CD8-positive, alpha-beta memory T cell (primary cell): ENCODE measurements at places on chromosomes 3 and 15.

GRCh38 chr3:46092702-46093080 lies 65.4 kb upstream of the XCR1 start:
- no peak for DNase-seq

DNA sequence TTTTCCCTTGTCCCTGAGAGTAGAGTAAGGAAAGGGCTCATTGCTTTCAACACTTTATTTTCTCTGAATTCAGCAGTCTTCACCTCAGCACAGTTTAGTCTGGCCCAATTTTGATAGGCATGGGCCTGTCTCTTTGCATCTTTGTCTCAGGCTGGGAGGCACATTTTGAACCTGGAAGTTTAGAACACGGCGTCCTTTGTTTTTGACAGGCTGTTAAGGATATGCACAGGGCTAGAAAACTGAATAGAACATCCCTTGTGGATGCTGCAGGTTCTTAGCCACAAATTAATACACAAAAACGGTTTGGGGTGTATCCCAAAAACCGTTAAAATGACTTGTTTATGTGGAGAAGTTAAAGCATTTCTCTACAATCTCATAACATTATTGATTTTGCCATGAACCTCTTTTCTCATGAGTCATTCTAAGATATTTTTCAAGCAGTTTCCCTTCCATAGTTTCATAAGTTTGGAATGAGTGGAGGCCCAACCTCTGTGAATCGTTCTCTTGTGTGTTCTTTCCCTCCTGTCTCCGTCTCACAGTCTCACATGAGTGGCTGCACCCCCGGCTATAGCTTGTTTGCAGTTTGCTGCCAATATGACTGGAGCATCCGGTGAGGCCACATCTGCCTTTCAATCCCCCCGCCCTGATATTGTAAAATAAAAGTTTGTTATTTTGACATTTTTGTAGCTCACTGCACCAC lies 192.9 kb upstream of the EIF1B start:
- DNase-seq, result no peak

GRCh38 chr3:36631549-36631948 lies 132.8 kb downstream of the DCLK3 start:
- no peak for DNase-seq

- DNase-seq, result no peak
These were observed at the start of gene CTDSPL for GRCh38 chr3:37861620-37862041. Gene CTDSPL, plus strand, starts transcription at chr3:37861880. Its CDS starts 320 bp downstream, at chr3:37862200.

GRCh38 chr15:96977886-96978285 lies 647.4 kb downstream of the NR2F2 start:
- DNase-seq, result no peak

- no peak for DNase-seq
These were observed 31.1 kb downstream of the RNF13 start for GRCh38 chr3:149844091-149844490.

DNA sequence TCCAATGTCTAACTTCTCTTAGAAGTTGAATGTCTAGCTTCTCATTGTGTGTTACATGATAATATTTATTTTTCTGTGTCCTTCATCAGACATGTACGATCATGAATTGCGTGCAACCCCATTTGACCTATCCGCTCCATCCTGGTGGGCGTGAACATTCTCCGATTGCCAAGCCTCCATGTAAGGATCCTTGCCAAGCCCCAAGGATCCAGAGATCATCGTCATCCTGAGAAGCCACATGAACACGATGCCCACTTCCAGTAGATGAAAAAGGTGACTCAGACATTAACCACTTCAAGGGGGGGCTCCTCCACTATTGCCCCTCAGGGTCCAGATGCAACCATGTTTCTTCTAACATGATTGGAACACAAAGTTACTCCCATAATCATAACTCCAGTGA lies 25.5 kb upstream of the KNG1 start:
- no peak for DNase-seq

DNA sequence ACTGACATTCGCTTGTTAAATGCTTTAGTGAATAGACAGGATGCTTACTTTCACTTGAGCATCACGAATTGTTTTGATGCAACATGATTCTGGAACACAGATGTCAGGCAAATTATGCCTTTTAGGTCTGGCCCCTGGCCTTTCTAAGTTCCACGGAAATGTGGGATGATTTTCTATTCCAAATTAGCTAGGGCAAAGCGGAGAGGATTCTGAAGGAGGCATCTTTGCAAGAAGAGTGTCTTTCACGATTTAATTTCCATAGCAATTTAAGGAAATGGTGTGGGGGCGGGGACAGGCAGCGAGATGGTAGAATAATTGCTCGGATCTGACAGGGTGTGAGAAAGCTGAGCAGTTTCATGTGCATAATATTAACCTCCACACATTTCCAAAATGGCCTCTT lies 238.5 kb upstream of the KCNMB2 start:
- no peak for DNase-seq

- no peak for DNase-seq
These were observed 197.1 kb upstream of the UBE2E1 start for GRCh38 chr3:23608650-23609049.

DNA sequence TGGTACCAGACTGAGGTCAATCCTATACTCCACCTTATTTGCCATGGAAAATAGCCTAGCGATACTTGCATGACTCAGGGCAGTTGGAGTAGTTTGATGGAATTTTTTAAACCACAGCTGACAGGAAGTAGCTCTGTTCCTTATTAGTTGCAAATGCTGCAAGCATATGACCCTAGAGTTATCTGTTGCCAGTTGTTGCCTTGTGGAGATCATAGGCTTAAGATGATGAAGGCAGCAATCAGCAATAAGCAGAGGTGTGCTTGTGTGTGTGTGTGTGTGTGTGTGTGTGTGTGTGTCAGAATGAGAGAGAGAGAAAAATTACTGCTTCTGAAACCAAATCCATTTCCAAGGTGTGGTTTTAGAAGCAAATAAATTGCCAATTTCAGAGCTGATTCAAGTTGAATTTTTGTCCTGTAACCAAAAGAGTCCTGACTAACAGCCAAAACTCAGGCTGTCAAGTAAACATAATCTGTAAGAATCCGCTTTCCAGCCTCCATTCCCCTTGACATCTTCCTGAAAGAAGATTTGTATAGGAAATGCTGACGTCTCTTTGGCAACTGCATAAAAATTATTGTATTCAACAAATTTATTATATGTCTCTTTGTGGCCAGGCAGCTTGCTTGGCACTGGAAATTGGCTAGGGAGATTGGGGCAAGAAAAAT lies 141.2 kb downstream of the SERPINI1 start:
- DNase-seq, result no peak

GRCh38 chr3:23991683-23992628 lies 46.9 kb downstream of the NR1D2 start:
- DNase-seq, result no peak

- DNase-seq, result no peak
These were observed 225.3 kb downstream of the FOXP1 start for GRCh38 chr3:71358243-71358642.

GRCh38 chr3:85313380-85313779 lies 354.6 kb downstream of the CADM2 start:
- no peak for DNase-seq

DNA sequence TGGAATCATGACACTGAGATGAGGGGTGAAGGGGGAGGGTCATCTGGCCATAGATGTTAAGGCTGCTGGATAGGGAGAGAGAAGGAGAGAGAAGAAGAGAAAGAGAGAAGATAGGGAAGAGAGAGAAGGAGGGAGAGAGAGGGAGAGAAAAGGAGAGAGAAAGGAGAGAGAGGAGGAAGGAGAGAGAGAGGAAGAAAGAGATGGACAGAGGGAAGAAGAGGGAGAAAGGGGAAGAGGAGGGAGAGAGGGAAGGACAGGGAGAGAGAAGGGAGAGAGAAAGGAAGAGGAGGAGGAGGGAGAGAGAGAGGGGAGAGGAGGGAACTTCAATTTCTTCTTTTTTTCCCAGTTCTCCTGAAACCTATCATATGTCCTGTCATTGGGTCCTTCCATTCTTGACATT lies 15.1 kb upstream of the RBP1 start:
- no peak for DNase-seq

GRCh38 chr3:87009271-87009670 lies 18.3 kb upstream of the VGLL3 start:
- no peak for DNase-seq

GRCh38 chr15:67863442-67863987 lies 23.7 kb upstream of the RNU6-1 start:
- peak; percentile 54 for DNase-seq

DNA sequence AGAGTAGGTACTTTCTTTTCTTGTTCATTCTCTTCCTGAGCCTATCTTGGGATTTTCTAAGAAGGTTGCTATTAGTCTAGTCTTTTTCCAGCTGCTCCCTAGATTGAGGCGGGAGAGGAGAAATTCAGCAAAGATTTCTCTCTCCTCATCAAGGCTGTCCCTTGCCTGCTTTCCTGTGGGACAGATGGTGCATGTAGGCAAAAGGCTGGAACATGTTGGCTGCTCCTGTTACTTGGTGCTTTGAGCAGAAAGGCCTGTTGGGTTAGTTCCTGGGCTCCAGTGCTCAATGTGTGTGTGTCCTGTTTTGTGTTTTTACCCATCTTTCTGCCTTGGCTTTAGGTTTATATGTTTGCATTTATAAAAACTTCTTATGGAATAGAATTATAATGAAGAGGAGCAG lies 9.1 kb upstream of the SNRPN start:
- no peak for DNase-seq

DNA sequence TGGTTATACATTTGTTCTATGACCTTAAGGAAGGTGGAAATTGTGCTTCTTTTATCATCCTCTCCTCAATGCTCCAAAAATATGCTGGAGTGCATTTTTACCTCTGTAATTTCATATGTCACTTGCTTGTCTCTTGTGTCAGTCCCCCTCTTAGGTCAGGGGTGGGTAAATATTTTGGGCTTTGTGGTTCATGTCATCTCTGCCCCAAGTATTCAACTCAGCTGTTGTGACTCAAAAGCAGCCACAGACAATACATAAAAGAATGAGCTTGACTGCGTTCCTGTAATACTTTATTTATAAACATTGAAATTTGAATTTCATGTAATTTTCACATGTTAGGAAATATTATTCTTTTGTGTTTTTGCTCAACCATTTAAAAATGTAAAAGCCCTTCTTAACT lies 60.4 kb upstream of the SLC24A5 start:
- DNase-seq, result no peak

- no peak for DNase-seq
These were observed 15.7 kb downstream of the PTH1R start for GRCh38 chr3:46893146-46893748.

GRCh38 chr3:71805199-71805598 lies 20.3 kb upstream of the PROK2 start:
- no peak for DNase-seq

GRCh38 chr3:15458212-15458780 lies 30.9 kb downstream of the EAF1 start:
- no peak for DNase-seq

DNA sequence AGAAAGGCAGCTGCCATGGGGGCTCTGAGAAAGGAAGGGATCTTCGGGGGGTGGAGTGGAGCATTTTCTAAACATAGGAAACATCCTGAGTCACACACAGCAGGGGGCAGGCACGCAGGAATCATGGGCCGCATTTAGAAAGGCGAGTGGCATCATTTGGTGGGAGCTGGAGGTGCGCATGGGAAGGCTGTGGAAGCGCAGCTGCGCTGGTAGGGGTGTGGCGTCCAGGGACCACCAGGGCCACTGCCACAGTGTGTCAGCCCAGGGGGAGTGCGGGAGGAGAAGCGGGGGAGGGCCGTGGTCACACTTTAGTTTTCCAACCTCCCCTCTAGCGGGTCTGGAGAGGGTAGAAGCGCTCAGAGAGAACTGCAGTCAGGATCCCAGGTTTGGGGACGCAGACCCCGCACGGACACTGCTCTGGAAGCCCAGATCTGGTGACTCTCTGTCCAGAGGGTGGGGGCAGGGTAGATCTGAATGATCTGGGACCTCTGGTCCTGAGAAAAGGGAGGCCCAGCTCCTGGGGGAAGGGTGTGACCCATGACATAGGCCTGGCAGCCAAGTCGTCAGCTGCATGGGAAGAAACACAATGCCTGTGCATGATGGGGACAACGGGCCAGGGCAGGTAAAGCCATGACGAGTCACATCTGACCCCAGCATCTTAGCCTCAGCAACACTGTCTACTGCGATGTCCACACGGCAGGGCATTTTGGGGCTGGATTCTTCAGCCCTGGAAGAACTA lies 88.0 kb upstream of the IQSEC1 start:
- no peak for DNase-seq

DNA sequence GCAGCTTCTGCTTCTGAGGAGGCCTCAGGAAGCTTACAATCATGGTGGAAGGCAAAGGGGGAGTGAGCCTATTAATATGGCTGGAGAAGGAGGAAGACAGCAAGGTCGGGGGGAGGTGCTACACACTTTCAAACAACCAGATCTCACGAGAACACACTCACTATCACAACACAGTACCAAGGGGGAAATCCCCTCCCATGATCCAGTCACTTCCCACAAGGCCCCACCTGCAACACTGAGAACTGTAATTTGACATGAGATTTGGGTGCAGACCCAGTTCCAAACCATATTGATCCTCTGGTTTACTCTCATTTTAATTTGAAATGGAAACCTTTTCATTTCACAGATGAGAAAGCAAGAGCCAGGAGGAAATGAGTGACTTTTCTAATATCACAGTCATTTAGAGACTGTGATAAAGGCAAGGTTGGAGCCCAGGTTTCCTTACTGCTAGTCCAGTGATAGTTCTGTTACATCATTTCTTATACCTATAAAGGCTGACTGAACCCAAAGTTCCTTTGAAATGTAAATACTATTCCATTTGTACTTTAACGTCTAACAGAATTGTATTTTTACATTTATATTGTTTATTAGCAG lies 105.8 kb upstream of the GAP43 start:
- no peak for DNase-seq

DNA sequence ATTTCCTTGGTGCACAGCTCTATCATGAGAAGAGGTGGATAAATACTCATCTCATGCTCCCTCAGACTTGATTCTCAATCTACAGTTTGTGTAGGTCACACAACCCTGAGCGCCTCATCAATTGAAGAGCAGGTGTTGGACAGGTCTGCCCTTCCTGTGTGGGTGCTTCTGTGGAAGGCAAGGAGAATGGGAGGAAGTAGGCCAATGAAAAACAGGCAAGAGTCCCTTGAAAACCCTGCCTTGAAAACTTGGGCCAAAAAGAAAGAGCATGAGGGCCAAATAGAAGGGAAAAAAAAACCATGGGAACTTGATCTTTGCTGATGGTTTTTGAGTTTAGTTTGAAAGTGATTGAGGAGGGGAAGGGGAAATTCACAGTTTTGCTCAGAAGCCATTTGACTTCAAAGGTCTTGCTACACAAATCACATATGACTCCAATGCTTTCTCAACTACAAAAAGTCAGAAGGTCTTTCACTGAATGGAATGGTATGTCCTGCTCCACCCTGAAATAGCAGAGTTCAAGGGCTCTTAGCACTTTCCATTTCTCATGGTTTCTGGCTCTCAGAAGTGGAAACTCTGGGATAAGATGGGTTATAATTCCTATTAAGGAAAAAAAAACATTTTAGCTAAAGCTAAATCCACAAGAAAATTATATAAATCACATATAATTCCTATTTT lies 37.2 kb upstream of the TM4SF1 start:
- no peak for DNase-seq

DNA sequence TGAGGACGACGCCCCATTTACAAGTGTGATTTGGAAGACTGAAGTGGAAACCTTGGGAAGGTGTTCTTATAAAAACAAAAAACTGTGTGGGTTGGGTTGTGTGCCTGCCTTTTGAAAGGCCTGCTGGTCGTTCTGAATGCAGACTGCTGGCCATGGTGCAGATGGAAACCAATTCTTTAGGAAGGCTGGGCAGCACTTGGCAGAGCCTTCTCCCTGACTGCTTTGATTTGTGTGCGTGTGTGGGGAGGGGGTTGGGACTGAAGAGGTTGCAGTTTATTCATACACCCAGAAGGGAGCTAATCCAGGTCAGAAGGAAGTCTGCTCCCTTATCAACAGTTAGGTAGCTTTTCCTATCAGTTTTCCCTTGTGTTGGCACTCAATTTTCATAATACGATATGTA lies 288.7 kb downstream of the SOX2 start:
- DNase-seq, result no peak

- no peak for DNase-seq
These were observed 583.9 kb downstream of the NTRK3 start for GRCh38 chr15:87672309-87673288.
